ENCODE measurements at places on chromosomes 4 and X.

DNA sequence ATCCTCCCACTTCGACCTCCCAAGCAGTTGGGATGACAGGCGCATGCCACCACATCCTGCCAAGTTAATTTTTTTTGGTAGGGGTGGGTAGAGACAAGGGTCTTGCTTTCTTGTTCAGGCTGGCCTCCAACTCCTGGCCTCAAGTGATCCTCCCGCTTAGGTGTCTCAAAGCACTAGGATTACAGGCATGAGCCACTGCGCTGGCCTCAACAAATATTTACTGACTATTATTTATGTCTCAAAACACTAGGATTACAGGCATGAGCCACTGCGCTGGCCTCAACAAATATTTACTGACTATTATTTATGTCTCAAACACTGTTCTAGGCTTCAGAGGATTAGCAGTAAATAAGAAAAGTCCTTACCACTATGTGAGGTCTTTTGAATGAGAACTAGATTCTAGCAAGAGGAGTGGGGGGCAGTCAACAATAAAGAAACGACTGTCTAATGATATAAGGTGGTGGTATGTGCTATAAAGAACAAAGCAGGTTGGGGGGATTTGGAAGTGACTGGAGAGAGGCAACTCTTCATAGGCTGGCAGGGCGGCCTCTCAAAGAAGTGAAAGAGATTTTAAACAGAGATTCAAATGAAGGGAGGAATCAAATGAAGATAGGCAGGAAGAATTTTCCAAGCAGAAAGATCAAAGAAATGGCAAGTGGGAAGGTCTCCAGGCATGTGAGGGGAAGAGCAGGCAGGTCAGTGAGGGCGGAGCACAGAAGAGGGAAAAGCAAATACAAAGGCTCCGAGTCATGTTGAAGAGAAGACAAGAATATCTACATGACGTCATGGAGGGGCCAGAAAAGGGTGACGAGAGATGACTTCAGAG is 12.7 kb upstream of the ACSL1 start:
- DNase-seq: no peak

GRCh38 chr4:99457270-99457669 is 22.1 kb upstream of the ADH7 start:
- no peak for DNase-seq

DNA sequence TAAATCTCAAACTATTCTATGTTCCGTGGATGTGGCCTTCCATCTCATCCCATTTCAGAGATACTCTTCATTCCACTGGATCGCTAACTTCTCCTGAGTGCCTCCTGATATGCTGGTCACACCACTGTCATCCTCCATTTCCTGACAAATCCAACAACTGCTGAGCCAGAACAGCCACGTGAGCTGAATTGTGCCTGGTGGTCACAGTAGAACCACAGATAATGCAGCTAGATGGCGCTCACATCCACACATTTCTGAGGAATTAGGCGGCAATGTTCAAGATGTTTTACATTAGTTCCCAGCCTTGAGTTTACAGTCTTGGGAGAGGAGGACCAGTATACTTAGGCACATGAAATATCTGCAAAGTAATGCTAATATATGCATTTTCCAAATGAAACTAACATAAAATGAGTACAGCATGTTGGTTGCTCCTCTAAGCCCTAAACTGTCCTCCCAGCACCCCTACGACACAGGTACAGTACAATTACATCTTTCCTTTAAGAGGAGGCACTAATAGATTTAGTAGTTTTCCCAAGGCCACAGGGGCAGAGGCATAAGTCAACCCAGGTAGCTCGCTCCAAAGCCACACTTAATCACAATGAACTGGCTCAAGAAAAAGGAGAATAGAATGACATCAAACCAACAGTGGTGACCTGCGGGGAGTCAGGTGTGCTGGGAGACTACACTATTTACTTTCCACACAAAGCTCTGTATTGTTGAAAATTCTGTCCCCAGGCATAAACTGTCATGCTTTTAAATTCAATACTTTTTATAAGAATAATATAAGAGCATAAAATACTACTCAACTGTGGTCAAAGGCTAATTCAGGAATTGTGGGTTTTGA is 134.2 kb downstream of the CHIC2 start:
- peak; percentile 80 for DNase-seq

DNA sequence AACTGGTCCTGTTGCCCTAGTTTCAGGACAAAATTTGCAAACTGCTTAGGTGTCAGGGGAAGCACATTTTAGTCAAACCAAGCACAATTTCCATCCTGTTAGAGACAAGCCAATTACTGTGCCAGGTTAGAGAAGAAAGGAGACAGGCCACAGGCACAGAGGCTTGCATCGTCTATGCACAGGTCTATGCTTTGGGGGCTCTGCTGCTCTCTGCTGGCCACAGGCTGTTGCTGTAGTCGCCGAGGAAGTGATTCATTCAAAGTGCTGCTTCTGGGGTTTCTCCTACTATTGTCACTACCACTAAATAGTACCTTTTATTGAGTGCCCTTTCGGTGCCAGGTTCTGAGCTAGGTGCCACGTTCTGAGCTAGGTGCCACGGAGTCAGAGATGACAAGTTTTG is 45.5 kb downstream of the VGLL1 start:
- peak; percentile 64 for DNase-seq

DNA sequence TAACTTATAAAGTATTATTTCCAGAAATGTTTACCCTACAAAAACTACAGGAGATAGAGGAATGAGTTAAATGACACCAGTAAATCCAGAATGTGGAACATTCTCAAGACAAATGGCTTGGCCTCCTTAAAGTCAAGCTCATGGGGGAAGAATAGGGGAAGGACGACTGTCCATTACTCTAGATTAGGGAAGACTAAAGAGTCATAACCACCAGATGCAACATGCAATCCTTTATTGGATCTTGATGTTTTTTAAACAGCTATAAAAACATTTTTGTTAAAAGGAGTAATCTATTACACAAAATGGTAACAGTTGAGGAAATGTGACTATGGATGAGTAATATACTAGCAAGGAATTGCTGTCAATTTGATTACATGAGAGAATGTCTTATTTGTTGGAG is 11.1 kb downstream of the ACOT9 start:
- DNase-seq: no peak

DNA sequence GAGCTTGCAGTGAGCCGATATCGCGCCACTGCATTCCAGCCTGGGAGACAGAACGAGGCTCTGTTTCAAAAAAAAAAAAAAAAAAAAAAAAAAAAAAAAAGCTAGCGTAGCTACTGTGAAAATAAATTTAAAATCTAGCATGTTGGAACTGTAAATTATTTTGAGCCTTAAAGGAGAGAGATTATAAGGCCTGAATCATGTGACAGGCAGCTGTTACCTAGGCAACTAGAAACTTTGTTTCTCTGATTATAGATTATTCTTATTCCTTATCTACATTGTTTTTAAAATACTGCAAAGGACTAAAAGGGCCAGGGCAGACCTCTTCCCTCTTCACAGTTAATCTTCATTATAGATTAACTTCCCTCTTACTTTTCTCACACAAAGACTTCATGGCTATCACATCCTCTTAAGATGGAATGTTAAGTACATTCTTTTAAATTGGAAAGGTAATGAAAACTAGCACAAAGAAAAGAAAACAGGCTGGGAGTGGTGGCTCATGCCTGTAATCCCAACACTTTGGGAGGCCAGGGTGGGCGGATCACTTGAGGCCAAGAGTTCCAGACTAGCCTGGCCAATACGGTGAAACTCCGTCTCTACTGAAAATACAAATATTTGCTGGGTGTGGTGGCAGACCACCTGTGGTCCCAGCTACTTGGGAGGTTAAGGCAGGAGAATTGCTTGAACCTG is 21.1 kb upstream of the PDS5A start:
- DNase-seq: no peak

DNA sequence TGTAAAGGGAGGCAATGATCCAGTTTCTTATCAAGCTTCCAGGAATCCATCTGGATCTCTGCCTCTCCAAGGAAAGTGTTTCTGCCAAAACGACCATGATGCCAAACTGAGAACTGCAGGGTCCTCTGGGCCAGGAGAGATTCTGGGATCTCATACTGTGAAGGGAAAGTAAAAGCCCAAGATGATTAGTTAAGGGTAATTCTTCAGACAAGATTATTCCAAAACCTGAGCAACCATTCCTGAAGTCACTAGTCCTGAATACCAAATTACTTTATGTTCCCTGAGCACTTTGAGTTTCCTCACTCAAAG is 42.0 kb downstream of the SRPX2 start:
- DNase-seq: no peak

GRCh38 chr4:157999723-158000122 is 173.1 kb downstream of the GASK1B start:
- DNase-seq: no peak

- no peak for DNase-seq
Measured at GRCh38 chrX:49845701-49846403, 16.7 kb downstream of the PAGE4 start.

GRCh38 chrX:22150371-22150770 is 118.2 kb downstream of the PHEX start:
- no peak for DNase-seq

- DNase-seq: no peak
Measured at GRCh38 chr4:140603286-140603685, 34.5 kb upstream of the UCP1 start.

DNA sequence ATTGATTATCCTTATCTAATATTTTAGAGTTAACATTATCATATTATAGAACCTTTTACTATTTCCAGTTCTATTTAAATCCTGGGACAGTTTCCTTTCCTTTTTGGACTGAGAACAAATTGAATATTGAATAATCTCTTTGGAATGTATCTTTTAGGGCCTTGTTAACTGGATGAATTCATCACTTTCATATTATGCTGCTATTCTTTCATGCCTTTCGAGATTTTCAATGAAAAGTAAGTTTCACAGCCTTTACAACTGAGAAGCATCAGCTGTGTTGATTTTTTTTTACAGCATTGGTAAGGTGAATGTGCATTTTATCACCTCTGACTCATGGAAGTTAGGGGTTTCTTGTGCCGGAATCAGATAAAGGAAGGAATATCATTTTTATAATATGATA is 39.6 kb downstream of the PDLIM5 start:
- no peak for DNase-seq

GRCh38 chr4:78732332-78733104 is 43.6 kb upstream of the BMP2K start:
- DNase-seq: no peak

DNA sequence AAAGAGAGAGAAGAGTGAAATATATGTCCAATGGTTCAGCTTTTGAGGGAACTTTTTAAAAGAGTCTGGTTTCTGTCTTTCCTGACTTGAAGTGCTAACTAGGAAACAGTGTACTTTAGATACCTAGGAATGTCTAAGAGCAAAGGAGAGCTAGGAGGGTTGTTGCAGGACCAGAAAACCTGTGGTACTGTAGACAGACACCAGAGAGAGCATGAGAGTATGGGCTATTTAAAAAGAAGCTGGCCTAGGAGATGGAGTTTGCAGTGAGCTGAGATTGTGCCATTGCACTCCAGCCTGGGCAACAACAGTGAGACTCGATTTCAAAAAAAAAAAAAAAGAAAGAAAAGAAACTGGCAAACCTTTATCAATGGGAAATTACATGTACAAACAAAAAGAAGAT is 223.9 kb downstream of the FAT4 start:
- DNase-seq: no peak

DNA sequence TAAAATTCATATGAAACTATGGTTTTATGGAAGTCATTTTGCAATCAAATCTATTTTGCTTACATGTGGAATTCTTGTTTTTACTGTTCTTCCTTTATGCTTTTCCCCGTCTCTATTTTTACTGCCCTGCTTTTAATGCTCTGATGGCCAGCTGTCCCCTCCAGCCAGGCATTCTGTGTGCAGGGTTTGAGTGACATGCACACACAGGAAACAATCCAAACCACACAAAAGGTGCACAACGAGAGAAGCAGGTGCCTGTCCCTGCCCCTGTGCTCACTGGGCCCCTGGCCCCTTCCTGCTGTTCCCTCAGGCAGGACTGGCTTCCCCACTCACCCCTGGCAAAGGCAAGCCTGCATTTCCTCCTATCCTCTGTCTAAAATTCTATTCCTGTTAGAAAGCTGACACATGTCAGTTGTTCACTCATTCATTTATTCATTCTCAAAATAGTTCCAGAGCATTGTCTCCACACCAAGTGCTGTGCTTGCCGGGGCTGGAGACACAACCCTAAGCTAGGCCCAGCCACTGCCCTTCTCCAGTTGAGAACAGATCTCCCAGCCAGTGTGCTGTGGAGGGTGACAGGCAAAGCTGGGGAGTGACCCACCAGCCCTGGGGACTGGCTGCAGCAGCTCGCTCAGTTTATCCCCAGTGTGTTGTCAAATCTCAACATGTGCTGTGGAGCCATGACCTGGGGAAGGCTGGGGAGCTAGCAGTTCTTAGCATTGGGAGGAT is 346.3 kb downstream of the FBXW7 start:
- DNase-seq: no peak

DNA sequence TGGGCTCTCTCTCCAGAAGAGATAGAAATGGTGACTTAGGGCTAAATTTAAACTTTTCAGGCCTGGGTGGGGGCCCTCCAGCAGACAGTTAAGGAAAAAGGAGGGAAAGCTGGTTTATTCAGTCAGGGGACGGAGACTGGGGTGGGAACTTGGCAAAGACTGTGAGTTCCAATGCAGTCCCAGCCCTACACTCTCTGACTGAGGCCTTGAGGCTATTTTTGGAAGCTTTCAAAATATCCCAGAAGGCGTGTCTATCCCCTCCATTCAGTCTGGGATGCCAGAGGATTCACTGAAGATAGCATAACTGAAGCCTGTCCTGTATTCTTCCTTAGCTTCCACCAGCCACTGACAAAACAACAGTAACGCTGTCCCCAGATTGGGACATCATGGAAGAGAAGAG is 32.1 kb upstream of the MSN start:
- DNase-seq: no peak

DNA sequence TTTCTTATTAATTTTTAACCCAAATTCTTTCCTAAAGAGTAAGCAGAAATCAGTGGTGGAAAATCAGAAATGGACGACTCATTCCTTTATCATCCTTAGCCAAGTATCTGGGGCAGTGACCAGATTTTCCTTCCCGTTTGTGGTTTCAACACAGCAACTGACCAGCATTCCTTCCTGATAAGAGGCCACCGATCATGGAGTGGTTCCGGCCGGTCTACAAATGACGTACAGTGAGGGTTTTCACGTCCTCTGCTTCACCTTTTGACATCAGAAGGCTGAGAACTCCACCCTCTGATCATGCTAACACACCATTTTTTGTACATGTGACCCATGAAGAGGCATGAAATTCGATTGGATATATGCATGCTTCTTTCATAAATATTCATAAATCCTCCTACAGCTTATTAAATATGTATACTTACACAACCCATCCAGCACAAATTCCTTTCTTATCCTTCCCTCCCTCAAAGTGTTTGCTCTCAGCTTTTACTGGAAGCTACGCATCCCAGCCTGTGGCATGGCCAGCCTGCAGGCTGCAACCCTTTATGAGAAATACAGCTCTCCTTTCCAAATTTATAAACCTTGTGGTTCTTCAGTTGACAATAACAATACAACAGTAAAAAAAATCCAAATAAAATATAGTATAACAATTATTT is 173.0 kb upstream of the CASK start:
- DNase-seq: no peak

- no peak for DNase-seq
Measured at GRCh38 chr4:184200296-184200695, 17.4 kb downstream of the ENPP6 start.
